ENCODE measurements at places on chromosomes 13 and 19. TPM values are rescaled to one million over a fixed set of nuclear protein-coding genes. Genes with fewer than 3 reads are reported as not detected.

DNA sequence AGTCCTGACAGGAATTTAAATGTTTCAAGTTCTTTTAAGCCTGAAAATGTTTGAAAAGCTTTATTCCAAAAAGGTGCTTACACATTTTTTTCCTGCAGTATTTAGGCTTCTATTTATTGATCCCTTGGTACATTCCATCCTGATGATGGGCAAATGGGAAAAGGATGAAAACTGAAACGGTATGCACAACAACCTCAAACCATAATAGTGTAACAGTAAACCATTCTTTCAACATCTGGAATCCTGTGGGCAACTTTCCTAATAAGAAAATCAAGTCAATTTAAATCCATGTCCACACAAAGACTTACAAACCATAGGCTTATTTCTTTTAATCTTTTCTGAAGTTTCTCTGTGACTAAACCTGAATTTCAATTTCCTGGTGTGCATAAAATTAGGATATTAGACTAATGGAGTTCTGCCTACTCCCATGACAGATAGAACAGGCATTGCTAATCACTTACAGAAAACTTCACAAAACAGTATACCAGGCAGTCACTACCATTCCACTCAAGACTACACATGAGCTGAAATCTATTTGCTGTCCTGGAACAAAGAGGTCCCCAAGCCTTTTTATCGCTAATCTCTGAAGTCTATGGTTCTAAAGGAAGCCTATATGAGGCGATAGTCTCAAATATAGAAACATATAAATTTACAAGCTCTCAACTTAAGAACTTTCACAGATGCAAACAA lies 103.3 kb downstream of the DLEU7 start:
- DNase-seq, result no peak

DNA sequence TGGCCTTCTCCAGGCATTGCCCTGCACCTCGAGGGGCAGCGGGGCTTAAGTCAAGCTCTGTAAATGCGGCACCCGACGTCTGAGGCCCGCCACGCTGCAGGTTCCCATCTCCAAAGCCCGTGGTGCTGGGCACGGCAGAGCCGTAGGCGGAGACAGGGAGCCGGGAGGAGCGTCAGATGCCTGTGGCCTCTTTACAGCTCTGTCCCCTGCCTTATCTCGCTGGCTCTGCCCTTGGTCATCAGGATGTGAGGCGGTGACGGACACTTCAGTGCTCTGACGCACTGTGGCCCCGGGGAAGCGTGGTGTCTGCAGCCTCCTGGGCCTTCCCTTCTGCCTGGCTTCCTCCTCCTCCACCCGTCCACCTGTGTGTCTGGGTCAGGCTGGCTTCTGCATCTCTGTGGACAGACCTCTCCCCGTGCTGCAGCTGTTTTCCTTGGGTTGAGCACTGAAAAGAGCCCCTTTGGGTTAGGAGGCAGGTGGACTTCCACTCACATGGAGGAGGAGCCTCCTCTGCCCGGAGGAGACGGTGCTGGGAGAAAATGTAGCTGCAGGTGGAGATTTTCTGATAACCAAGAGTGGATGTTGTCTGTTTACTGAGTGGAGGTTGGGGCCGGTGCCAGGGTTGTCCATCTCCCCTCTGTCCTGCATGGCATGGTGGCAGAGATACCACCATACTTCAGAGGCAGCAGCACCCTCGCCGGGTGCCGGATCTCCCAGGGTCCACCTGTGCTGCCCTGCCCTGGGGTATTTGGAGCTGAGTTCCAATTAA lies 14.6 kb downstream of the MCF2L start:
- no peak for DNase-seq

- DNase-seq, result no peak
Measured at GRCh38 chr19:47698631-47699359, 14.4 kb upstream of the EHD2 start.

- no peak for DNase-seq
Measured at GRCh38 chr13:51874651-51875050, 12.9 kb downstream of the CCDC70 start.

The GPALPP1 gene
- 35.8 TPM for total RNA-seq

DNA sequence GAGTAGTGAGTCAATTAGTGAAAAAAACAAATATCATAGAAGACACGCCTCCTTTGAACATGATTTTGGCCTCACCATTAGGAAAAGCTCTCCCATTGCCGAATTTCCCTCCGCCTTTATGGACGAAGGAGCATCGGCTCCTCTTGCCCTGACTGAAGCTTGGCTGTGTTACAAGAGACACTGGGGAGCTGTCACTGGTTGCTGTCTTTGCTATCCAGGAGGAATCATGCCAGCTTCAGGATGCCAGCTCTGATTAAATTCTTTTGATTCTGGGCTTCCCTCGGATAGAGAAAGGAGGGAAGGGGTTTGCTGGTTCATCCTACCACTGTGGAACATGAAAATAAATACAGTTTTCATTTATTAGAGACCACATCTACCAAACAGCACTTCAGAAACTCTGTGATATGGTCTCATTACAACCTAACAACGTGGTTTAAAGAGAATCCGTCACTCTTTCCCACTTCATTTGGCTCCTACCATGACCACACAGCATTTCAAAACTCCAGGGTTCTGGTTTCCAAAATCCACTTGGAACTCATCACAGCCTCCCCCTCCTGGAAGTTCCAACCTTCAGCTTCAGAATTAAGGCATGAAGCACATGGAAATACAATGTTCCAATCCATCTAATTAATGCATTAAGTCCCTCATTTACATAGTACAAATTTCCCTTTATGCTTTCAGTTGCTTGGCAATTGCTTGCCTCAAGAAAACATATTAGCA lies 446.0 kb downstream of the EFNB2 start:
- DNase-seq, result no peak

DNA sequence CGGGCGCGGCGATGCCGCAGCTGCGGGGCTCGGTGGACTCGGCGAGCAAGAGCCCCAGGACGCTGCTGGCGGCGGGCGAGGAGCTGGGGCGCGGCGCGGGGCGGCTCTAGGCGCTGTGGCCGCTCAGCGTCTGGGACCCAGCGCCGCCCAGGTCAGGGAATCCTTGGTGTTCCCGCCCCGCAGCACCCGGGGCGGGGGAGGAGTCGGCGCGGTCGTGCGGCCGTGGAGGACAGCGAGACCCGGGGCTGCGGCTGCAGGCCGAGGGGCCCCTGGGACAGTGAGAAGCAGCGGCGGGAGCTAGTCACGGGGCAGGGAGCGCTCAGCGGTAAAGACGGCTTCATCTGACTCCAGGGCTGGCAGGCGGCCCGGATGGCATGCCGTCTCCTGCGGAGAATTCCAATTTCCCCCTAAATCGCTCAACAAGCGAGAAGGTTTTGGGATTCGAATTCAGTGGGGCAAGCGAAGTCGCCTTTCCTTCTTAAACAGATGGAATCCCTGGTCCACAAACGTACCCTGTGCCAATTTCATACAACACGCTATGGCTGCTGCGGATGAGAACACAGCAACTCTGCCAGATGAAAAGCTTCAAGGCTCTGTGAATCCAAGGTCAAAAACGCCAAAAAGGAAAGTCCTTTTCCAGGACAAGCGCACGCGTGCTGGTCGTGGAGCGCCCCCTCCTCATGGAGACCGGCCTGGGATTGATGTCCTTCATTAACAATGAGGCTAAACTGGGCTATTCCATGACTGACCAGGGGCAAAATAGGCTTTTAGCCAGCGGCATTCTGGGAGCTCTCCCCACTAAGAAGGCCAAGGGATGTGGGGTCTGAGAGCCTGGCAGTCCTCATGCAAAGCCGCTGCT lies 4.2 kb upstream of the ZSCAN4 start:
- DNase-seq, result peak; percentile 22

The NLRP11 gene
- 0.17 TPM for total RNA-seq

The KLK10 gene
- not detected for total RNA-seq

- no peak for DNase-seq
Measured at GRCh38 chr13:52921194-52921593, 72.8 kb upstream of the PCDH8 start.

The SOX1 gene
- total RNA-seq, result not detected

GRCh38 chr13:41060724-41061074 lies 610 bp upstream of the WBP4 start:
- DNase-seq, result peak; percentile 82

The CGB7 gene
- total RNA-seq, result not detected

GRCh38 chr19:48608798-48609263 lies 2.3 kb downstream of the SPACA4 start:
- peak; percentile 52 for DNase-seq

DNA sequence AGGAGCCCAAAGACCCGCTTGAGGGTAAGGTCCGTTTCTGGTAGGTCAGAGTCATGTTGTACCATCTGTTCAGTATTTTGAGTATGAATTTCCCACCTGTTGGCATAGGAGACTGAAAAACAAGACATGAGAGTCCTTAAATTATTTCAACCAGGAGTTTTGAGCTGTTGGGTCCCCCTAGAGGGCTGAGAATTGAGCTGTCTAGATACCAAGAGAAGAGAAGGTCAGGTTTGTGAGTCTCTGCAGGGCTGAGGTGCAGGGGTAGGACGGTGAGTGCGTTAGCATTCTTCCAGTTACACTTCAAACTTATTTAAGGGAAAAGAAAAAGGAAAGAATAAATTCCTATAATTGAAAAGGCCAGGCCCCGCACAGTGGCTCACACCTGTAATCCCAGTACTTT lies 5.0 kb downstream of the CBLC start:
- DNase-seq, result no peak

DNA sequence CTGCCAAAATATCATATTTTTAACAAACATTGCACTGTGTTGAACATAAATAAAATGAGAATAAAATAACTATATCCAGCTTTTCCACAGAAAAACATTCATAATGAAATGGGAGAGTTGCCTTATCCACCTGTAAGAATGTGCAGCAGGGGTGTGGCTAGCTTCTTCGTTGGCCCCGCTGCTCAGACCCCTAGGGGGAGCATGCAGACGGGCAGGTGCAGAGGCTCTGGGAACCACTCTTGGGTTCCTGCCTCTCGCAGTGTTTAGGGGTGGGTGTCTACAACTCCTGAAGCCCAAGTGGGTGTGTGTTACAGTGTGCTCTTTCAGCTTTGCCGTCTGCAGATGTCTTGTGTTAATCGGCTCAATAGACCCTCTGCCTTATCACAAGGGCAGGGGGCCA lies 121.7 kb downstream of the SLITRK5 start:
- no peak for DNase-seq

The MEF2B gene
- 11.7 TPM for total RNA-seq

DNA sequence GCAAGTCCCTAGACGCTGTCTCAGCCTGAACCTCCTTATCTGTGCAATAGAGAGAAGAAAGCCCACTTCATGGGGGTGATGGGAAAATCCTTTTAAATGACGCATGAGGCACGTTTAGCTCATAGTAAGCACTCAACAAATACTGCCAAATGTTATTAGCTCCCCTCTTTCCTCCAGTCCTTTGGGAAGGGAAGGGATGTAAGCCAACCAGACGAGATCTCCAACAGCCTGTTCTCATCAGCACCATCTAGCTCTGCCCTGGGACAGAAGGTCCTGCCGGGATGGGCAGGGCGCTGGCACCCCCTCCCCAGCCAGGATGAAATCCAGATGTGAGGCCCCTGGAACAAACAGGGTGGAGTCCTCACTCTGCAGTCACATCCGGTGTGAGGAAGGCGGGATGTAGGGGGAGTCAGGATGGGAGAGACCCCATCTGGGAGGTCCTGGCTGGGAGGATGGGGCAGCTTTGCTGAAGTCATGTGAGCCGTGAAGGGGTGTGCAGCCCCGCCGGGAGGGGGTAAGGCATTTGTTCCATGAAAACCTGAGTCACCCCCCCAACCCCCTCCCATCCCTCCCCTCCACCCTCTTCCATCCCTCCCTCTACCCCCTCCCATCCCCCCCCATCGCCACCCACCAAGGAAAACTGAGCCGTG lies 4.6 kb downstream of the S1PR2 start:
- DNase-seq, result no peak

The PRSS57 gene
- total RNA-seq, result not detected

GRCh38 chr13:65856431-65856830 lies 1373.7 kb downstream of the PCDH9 start:
- DNase-seq, result no peak

The DCT gene
- total RNA-seq, result not detected

The RPS16 gene
- total RNA-seq, result 4,656 TPM

- DNase-seq, result no peak
Measured at GRCh38 chr19:5586300-5587070, 18.7 kb upstream of the TINCR start.

DNA sequence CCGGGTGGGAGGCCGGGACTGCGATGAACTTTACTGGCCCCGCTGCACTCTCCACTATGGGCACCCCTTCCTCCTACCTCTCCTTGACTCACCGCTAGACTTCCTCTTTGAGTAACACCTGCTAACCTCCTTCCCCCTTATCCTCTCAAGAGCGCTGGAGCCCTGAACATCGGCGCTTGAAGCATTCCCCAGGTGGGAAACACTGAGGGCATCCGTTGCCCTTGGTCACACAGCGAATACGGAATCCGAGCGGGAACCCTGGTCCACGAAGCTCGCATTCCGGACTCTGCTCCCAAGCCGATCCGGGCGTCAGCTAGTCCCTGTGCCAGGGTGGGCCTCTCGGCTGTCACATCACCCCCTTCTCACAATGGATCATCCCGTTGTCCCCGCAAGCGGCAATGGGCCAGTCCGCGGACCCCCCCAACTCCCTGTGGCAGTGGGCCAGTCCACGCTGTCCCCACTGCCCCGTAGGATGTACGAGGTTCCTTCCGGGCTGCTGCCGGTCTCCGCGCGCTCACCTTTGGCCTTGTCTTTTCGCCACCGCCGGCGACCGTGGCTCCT lies 4.2 kb downstream of the LIPE start:
- DNase-seq, result peak; percentile 61

DNA sequence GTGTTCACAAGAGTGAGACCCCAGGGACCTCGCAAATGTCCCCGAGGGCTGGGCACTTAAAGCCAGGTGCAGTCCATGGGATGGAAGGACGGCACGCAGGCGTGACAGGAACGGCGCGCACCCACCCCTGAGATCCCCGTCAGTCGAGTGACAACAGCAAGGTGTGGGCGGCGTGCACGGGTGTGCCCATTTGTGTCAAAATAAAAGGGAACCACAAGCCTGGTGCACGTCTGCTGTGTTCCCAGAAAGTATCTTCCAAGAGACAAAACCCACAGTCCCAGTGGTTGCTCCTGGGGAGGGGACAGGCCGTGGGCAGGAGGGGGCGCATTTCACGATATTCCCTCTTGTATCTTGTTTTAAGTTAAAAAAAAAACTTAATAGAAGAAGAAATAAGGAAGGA lies 15.7 kb upstream of the CACTIN start:
- DNase-seq, result no peak
